T-helper 1 cell (primary cell): ENCODE measurements at places on chromosomes 5 and 9.

DNA sequence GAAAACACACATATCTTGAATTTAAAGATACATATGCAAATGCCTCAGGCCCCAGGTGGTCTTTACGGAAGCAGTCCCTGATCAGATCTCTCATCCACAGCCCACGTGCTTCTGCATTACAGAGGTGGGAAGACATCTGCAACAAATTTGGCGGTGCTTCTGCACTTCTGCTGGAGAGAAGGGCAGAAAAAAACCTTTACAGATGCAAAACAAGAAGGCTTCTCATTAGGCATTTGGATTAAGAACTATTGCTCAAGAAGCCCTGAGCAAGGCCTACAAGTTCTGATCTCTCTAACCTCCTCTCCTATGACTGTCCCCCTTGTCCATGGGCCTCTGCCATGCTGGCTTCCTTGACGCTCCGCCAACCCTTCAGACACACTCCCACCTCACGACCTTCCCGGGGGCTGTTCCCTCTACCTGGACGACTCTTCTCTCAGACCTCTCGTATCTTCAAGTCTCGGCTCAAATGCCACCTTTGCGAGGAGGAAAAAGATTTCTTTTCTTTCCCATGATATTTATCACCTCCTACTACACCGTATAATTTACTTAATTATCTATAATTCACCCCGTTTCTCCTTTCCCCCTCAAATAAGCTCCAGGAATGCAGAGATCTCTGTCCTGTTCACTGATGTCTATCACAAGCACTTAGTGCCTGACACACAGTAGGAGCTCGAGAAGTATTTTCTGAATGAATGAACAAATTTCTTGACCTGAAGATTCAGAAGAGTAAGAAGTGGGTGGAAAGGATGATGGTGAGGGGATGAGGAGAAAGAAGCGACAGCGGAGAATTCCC, 1.1 kb downstream of the MTMR12 start:
- no peak for DNase-seq

DNA sequence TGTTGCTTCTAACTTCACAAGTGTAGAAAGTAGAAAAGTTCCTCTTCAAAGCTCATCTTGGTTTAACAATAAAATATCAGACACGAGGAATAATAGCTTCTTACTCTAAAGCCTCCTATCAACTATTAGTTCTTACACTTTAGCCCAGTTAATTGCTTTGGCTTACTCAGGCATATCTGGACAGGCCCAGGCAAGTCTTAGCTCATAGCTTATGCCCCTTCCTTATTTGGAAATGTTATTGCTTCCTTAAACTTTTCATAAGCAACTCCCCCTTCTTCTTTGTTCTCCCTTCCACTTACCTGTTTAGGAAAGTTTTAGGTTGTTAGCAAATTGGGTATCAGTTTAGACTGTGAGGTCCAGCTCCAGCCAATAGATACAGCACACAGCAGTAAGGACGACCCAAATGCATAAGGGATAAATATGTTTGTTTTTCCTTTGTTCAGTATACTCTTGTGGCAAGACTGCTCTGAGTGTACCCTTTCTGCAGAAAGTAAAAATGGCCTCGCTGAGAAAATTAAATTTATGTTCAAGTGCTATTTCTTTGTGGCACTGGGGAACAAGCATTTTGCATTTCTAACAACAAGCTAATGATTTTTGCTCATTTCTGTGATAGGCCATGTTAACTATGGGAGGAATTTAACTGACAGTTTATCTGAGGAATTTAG, 162.1 kb downstream of the SMC2 start:
- no peak for DNase-seq

DNA sequence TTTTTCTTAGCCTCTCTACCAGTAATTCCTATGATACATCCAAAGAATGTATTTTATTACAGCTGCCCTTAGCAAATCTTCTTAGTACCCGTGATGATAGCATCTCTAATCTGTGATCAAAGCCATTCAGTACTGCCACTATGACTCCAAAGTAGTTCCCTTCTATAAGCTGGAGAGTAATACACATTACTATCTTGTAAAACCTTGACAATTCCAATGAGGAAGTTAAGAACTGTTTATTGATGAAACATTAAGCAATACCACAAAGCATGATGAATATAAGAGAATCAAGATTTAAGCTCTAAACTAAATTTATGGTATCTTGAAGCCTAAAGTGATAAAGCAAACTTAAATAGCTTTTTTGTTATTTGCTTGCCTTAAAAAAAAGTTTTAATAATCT, 86.1 kb downstream of the SMIM23 start:
- DNase-seq, result no peak

GRCh38 chr5:117713585-117714198, 1139.1 kb upstream of the SEMA6A start:
- no peak for DNase-seq

DNA sequence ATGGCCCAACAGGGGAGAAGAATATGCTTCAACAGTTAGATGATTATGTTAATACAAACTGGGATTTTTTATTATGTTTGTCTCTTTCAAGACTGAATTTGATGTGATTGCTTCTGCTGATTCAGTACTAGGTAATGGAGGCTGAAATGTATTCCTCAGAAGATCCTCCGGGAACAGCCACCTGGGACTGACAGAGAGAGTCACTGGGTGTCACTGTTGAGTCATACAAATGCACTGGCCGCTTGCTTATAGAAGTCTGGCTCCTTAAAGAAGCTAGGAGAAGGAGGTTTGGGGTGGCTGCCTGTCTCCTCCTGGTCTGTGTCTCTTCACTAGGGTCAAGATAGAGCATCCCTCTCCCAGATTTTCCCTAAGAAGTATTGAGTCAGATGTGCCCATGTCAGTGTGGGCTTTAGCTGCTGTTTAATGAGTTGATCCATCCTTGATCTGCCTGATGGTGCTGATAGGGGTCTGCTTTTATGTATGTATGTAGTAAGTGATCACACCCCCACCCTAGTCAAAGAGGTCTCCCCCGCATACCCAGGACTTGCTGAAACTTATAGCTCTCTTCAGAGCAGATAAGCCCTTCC, 773.4 kb downstream of the BRINP1 start:
- no peak for DNase-seq

DNA sequence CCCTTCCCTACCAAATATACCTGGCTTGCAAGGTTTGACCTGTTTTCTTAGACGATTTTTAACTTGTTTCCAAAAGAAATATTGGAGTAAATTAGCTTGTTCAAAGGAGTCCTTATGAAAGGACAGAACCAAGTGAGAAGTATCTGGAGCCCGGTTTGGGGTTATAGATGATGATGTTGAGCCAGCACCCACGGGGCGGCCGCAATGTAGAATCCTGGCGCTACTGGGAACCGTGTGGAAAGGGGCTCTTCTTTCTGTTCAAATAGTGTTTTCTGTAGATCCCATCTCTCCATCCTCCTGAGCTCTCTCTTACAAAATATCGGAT, 517 bp upstream of the EXOSC2 start:
- no peak for DNase-seq

DNA sequence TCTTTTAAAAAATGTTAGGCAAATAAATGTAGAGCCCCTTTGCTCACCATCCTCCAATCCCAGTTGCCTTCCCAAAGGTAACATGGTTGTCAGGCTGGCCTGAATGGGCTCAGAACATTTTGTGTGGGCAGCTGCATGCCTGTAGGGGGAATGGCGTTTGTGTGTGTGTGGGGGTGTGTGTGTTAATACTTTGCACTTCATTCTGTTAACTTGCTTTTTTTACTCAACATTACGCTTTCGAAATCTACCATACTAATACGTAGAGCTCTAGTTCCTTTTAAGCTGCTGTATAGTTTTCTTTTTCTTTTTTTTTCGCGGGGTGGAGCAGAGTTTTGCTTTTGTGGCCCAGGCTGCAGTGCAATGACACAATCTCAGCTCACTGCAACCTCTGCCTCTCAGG, 14.0 kb downstream of the MYOZ3 start:
- no peak for DNase-seq
